Frontal cortex (tissue), 4 donors: ENCODE measurements at places on chromosomes 6 and 20.

- DNase-seq: no peak
Observed at GRCh38 chr6:75931011-75931680, 141.3 kb downstream of the IMPG1 start.

- no peak for DNase-seq
Observed at GRCh38 chr6:118917546-118918328, 17.2 kb downstream of the MCM9 start.

- DNase-seq: no peak
Observed at GRCh38 chr6:74504941-74505340, 700.9 kb downstream of the COL12A1 start.

DNA sequence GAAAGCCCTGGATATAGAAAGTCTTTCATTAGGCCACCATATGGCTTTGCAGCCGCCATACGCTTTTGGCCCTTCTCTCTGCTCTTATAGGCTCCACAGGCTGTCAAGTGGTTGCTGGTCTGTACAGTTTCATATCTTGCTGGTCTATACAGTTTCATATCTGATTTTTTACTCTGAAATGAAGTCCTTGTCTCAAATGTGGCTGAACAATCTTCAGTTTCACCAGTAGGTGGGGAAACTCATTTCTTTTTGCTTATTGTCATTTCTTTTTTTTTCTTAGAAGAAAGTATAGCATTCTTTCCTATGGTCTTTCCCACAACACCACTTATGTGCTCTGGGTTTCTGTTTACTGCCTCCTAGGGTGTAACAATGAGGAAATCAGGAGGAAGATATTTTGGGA lies 771.4 kb upstream of the MMS22L start:
- DNase-seq: no peak

- DNase-seq: no peak
Observed at GRCh38 chr20:44560229-44560628, 22.1 kb upstream of the PKIG start.

GRCh38 chr20:6061544-6061943 lies 7.7 kb upstream of the LRRN4 start:
- DNase-seq: no peak

GRCh38 chr20:37700301-37700700 lies 6.5 kb downstream of the CTNNBL1 start:
- DNase-seq: no peak

- no peak for DNase-seq
Observed at GRCh38 chr20:61173961-61174725, 77.9 kb upstream of the CDH4 start.

DNA sequence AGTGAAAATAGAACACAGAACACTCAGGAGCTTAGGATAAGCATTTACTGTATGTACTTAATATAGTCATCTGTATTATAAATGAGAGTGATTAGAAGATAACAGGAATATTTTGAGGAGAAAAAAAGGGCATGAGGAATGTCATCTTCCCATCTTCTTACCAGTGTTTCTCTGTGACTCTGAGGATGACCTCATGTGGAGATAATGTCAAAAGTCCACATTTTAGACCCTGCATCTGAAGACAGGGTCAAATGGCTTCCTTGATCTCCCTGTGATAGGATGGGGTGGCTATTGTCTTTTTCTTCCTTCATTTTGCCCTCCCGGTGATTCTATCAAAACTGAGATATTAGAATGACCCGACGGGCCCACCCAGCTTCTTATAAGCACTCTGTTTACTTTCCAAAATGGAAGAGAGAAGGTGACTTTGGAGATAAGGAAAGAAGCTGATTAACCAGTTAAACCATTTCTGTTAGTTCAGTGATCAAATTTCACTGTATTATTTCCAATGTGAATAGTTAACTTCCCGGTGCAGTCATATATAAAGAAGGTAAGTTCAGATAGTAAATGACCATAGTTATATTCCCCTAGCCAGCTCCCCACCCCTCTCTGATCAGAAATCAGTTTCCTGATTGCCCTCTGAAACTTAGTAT lies 115.7 kb upstream of the SALL4 start:
- no peak for DNase-seq

DNA sequence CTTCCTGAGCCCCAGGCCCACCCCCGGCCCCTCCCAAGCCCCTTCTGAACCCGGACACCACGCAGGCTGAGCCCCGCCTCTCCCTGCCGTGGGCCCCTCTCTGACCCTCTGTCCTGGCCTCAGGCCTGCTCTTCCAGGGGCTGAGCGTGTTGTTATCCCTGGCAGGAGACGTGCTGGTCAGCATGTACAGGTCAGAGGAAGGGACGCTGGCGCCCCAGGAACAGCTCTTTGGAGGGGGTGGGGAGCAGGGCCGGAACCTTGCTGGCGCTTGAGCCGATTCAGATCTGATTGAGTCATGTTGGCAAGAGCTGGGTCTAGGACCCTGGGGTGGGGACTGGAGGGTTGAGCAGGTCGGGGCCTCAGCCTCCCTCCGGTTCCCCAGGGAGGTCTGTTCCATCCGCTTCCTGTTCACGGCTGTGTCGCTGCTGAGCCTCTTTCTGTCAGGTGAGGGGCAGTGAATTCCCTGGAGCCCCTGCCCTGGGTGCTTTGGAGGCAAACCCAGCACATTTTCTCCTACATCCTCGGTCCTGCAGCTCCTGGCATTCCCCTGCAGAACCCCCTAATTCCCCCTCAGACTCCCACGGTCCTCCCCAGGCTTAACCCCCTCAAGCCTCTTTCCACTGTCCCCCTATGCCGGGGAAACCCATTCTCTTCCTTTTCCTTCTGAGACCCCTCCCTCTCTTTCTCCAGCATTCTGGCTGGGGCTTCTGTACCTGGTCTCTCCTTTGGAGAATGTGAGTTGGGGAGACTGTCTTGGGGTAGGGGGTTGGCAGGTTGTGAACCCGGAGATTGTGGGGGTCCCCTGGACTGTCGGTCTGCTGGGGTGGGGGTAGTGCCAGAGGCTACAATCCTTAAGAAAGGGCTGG lies 2.0 kb downstream of the SPAG4 start:
- peak; percentile 59 for DNase-seq

DNA sequence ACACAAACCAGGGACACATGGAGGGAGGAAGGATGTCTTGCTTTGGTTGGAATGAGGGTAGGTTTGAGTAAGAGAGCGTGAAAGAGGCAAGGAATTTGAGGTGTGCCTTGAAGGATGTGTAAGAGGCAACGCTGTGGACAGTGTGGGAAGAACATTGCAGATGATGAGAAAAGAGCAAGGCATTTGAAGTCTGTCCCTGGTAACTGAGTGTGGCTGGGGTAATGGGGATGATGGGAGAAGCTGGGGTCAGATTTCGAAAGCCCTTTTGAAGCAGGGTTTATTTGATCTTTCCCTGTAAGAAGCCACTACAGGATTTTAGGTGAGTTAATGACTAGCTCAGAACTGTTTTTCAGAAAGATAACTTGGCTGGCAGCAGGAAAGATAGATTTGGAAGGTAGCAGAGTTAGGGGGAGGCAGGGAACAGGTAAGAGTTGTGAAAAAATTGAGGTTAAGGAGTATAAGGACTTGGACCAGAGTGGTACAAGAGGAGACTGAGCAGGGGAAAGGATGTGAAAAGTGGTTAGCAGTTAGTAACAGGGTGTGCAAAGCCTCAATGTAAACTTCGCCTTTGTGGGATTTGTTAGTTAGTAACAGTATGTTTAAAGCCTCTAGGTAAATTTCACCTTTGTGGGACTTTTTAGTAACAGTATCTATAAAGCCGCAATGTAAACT lies 17.7 kb downstream of the UTRN start:
- DNase-seq: no peak

- DNase-seq: no peak
Observed at GRCh38 chr6:151109869-151110575, 129.7 kb upstream of the AKAP12 start.

DNA sequence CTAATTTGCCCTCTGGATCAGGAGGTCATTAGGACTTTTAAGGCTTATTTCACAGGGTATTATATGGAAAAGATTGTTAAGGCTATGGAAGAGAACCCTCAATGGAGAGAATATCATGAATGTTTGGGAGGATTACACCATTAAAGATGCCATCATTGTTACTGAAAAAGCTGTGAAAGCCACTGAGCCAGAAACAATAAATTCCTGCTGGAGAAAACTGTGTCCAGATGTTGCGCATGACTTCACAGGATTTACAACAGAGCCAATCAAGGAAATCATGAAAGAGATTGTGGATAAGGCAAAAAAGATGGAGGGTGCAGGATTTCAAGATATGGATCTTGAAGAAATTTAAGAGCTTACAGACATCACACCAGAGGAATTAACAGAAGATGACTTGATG lies 798.3 kb upstream of the SLC35B3 start:
- DNase-seq: no peak

GRCh38 chr6:16762550-16763477 lies 1.6 kb upstream of the ATXN1 start:
- peak; percentile 53 for DNase-seq

GRCh38 chr20:50844430-50845100 lies 49.7 kb downstream of the BCAS4 start:
- DNase-seq: no peak

- no peak for DNase-seq
Observed at GRCh38 chr20:7850775-7851490, 89.3 kb downstream of the HAO1 start.

DNA sequence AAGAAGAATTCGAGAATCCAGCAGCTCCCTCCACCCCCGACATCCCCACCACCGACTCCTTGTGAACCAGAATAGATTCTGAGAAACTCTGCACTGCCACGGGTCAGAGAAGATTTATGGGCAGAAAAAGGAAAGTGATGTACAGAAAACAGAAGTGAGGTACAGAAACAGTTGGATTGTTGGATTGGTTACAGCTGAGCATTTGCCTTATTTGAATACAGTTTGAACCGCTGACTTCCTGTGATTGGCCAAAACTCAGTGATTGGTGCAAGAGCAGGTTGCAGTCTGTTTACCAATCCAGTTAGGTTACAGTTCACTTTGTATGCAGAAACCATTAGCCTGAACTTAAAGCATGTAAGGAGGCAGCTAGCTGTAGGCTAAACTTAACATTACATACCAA lies 131.2 kb upstream of the HDDC2 start:
- no peak for DNase-seq

- no peak for DNase-seq
Observed at GRCh38 chr6:107633680-107634323, 143.9 kb downstream of the SOBP start.

DNA sequence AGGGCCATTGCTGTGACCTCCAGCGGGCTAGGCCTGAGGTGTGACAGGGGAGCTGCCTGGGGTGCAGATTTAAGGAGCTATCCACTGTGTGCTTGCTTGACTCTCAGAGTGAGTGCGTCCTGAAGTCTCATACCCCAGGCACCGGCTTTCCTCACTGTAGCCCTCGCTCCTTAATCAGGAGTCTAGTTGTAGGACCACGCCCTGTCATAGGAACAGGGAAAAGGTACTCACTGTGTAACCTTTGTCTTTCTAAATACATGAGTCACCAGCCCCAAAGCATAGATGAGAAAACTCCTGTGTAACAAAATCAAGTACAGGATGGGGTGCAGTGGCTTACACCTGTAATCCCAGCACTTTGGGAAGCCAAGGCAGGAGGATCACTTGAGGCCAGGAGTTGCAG lies 141.7 kb downstream of the TMEM242 start:
- no peak for DNase-seq
